C1 segment of cervical spinal cord (tissue), 14 donors: ENCODE measurements at places on chromosomes 11 and 22.

DNA sequence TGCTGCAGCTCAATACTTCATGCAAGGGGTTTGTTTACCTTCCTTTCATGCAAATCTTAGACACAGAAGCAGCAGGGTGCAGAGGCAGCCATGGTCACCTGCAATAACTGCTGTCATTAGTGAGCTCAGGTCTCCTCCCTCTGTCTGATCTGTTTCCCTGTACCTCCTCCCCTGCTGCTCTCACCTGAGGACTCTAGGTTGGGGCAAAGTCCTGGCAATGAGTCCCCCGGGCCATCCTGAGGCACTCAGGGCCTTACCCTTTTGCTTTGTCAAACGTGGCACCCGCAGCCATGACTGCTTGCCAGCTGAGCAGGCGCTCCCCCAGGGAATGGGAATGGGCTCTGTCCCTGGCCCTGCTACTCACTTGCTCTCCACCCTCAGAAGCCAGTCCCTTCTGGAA is 3.9 kb downstream of the LRRC10B start:
- no peak for DNase-seq

- no peak for DNase-seq
Measured at GRCh38 chr11:74669211-74670160, 61.7 kb downstream of the CHRDL2 start.

- no peak for DNase-seq
Measured at GRCh38 chr11:65366340-65366773, 11.8 kb downstream of the TIGD3 start.

- DNase-seq: no peak
Measured at GRCh38 chr11:86186386-86186785, 58.2 kb upstream of the EED start.

GRCh38 chr22:27504360-27505253 is 296.9 kb downstream of the MN1 start:
- DNase-seq: no peak

GRCh38 chr22:48237466-48238283 is 1475.2 kb downstream of the TBC1D22A start:
- no peak for DNase-seq

GRCh38 chr11:67368621-67369020 is 4.8 kb downstream of the CLCF1 start:
- DNase-seq: no peak

DNA sequence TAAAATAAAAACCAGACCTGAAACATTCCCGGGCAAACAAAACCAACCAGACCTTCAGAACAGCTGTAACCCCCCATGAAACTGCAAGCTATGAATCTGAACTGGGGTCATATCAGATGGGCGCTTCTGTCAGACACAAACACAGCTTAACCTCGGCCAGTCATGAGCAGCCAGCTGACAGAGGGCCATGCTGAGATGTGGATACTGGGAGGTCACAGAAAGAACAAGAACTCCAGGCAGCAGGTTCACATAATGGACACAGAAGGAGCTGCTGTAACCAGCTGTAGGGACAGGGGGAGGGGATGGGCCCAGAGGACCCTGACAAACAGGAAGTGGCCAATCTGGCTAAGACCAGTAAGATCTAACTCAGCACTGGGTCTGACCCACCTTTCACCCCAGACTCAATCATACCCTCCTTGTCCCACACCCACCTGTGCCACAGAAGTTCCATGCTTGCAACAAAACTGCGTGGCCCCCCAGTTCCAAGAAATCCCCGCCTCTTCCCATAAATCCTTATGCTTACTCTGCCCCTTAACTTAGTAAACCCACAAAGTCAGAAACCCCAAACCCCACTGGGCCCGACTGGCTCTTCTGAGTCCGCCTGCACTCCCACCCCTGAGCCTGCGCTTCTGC is 4.0 kb downstream of the APOL4 start:
- DNase-seq: no peak

DNA sequence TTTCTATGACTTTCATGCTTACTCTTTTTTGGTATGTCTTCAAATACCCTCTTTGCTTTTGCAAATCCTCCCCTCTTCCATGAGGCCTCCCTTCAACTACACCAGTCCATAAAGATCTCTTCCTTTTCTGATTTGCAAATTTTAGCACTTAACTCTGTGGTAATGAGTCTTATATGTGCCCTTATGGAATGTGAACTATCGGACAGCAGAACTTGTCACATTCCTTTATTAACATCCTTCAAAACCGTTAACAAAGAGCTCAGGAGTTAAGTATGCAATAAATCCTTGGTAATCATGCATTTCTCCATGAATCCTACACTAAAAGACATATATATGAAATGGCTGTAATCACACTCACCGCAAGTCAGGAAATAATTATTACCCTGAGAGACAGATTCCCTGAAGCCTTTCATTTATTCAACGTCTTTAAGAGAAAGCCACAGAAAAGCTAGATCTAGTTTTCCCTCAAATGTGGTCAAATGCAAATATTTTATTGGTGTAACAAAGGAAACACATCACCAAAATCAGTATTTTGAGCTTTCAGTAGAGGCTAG is 7.4 kb downstream of the CLNS1A start:
- DNase-seq: no peak

GRCh38 chr22:17734187-17734586 is 40.1 kb downstream of the BID start:
- no peak for DNase-seq

DNA sequence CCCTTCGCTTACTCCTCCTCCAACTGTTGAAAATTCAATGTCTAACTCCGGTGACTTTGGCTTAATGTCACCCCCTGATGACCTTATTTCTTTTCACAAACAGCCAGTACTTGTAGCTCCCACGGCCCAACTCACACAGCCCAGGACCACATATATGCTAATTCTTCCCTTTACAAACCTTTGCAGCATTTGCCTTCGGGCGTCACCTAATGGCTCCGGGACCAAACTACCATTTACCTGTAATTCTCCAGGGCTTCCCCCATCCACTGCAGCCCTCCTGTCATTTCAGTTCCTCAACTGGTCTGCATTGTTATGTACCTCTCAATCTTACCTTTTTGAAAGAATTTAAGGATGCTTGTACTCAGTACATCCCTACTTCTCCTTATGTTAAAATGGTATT is 29.8 kb upstream of the OR56B4 start:
- no peak for DNase-seq

GRCh38 chr11:64525711-64526110 is 65.3 kb upstream of the SLC22A12 start:
- no peak for DNase-seq

GRCh38 chr11:8610532-8611116 is 16.6 kb upstream of the STK33 start:
- no peak for DNase-seq

DNA sequence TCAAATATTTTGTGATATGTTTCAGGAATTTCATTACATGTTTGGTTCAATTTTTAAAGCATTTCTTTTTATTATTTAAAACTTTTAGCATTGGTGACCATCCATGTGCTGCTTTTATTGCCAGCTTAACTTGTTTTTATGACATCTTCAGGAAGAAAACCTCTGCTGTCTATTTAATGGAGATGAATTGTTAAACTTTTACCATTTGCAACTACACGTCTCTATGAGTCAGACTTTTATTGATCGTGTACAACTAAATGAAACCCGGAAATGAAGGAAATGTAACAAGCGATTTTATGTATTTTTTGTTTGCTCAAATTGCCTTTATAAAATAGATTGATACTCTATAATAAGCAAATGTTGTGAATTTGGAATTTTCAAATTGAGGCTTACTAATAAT is 113.0 kb downstream of the PTPRJ start:
- DNase-seq: no peak

GRCh38 chr11:103601225-103601846 is 435.1 kb upstream of the DDI1 start:
- peak; percentile 5 for DNase-seq

GRCh38 chr11:83061883-83062282 is 9.8 kb downstream of the RAB30 start:
- DNase-seq: no peak

GRCh38 chr22:26589845-26590736 is at the start of gene TPST2:
TPST2 (minus strand) TSS chr22:26590132; CDS start chr22:26541630, 48,502 bp downstream.
- peak; percentile 37 for DNase-seq

GRCh38 chr11:46918083-46918787 is at the start of gene LRP4:
LRP4 (minus strand) TSS chr11:46918550; CDS start chr11:46918379, 171 bp downstream.
- peak; percentile 61 for DNase-seq

- DNase-seq: no peak
Measured at GRCh38 chr11:11230802-11231562, 122.1 kb downstream of the CSNK2A3 start.

DNA sequence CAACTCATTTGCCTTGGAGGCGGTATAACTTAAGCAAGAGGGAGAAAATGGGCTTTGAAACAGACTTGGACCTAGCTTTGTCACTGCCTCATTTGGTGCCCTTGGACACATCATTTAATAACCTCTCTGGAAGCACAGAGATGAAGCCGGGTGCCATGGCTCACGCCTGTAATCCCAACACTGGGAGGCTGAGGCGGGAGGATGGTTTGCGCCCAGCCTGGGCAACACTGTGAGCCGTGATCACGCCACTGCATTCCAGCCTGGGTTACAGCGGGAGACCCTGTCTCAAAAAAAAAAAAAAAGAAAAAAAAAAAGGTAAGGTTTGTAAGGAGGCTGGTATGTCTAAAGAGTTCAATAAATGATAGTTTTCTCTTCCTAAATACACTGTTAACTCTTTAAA is 806 bp downstream of the COA4 start:
- DNase-seq: no peak

DNA sequence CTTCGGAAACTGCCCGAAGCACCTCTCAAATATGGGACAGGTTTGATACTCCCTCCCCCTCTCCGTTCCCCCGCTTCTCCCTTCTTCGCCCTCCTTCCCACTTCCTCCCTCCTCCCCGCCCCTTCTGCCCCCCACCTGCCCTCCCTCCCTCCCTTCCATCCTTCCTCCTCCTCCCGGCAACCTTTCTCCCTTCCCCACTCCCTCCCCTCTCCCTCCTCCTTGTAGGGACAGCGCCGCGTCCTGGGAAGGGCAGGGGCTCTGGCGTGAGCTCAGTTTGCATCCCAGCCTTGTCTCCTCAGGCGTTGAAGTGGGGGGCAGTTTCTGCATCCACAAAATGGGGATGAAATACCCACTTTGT is 6.1 kb upstream of the NFAM1 start:
- DNase-seq: no peak

DNA sequence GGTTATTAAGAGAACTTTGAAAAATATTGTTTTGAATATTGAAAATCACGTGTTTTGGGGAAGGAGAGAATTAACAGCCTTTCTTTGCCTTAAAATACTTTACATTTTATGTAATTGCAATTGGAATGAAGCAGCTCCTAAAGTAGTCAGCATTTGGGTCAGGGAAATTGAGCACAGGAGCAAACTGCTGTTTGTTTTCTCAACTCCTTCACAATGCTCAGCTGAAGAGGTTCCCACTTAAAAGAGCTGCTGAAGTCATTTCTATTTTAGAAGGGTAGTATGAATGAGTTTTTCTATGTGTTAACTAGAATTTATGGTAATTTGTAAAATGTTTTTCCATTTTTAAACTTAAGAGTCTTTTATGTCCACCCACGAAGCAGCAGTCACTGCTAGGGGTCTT is 8.1 kb upstream of the UCP2 start:
- no peak for DNase-seq

DNA sequence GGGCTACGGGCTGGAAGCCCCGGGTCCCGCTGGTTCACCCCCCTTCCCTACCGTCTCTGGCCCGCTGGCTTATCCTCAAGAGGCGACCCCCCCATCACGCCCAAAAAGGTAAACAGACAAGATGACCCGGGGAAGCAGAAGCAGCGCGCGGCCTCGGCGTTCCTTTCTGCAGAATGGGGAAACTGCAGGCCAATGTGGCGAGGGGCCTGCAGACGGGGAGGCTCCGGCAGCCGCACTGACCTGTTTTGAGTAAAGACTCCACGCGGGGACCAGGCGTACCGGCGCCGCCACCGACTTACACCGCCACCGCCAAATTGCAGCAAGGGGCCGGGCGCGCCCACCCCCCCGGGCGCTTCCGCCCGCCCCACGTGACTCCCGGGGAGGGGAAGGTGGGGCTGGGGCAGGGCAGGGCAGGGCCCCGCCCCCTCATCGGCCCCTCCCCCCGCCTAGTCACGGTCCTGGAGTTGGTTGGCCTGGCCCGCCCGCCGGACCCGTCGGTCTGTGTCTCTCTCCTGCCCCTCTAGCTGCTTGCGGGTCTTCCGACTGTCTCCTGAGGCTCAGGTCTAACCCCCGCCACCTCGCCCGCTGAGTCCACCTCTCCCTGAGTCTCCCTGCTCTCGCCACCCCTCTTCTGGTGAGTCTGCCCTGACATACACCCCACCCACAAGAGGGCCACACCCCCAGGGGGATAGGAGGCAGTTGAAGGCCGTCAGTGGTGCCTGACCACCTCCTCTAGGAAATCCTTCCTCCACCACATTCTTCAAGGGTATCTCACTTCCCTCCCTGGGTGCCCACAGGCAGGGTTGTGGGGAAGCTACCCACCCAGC is at the start of gene ARAP1:
TSS of gene ARAP1 (minus strand) at position 321 of the 827 bp plus-strand sequence. CDS start 25,280 bp downstream, outside the sequence.
- peak; percentile 43 for DNase-seq

GRCh38 chr11:20159466-20160381 is 551 bp downstream of the DBX1 start:
- DNase-seq: no peak

DNA sequence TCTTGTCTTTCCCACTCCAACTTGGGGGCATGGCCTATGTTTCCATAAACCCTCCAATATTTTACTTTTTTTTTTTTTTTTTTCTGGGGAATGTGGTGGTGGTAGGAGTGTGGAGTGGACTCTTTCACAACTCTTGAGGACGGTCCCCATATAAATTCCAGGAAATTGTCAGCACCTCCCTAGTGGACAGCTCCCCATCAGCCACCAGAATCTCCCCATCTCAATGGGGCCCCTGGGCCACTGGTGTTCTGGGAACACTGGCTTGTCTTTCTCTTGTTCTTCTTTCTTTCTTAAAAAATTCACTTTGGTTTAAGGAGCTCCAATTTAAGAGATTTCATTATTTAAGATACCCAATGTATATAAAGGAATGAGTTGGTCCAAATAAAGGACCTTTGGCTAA is 74.1 kb downstream of the ADM start:
- DNase-seq: no peak

GRCh38 chr22:36914390-36914752 is 943 bp downstream of the CSF2RB start:
- no peak for DNase-seq
